ENCODE measurements at places on chromosomes 2 and 18.

DNA sequence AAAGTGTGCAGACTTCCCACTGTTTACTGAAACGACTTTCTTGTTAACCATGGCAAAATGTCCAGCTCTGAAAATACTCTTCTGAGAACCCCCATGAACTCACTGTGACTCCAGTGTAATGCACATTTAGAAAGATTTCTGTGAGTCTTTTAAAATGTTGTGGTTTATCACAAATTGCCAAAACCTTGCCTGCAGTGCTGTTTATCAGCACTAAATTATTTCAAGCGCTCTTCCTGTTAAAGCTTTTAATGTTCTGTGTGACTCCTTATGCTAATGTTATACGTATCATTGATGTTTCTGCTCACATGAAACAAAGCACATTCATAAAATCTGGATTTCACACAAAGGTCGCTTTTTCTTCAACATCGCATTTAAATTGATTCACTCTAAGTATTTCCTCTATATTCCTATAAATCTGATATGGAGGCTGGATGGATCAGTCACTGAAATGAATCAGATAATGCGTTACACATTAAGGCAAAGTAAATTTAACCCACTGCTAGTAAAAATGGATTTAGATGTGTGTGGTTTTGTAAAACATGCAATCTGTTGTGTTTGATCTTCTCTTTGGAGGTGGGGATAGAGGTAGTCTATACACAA, 521.2 kb downstream of the NYAP2 start:
- no peak for DNase-seq

GRCh38 chr2:155815851-155816250, 516.7 kb downstream of the NR4A2 start:
- no peak for DNase-seq

GRCh38 chr2:122255924-122256323, 500.5 kb downstream of the TSN start:
- peak; percentile 55 for DNase-seq

DNA sequence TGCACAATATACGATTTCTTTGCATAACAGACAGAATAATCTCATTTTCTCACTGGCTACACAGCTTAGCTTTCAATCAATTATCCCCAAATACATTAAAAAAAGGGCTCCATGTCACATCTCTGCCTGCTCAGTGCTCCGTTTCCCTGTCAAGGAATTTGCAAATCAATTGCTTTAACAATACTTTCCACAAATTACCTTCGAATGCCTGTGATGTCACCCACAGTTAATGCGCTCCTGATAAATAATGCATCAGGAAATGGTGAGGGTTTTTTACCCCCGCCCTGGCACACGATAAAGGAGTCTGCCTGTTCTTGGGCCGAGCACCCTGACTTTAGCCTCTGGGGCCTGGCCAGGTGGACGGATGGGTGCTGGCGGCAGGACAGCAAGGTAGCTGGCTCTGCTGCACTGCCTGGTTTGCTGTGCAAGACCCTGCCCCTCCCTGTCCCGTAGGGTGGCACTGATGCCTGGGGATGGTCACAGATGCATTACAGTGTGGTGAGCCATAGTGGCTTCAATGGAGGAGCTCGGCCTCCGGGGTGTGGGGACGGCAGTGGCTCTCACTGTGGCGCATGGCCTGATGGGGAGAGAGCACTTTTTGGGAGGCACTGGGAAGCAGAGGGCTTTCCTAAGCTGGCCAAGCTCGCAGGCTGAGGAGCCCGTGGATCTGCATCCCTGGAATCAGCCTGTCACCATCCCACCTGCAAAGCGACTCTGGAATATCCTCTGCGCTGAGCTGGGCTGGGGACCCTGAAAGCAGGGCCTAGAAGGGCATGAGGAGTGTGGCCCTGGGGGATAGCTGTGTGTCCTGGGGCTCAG, 88.3 kb upstream of the HS6ST1 start:
- no peak for DNase-seq

GRCh38 chr2:186044761-186045160, 306.2 kb downstream of the FSIP2 start:
- no peak for DNase-seq

DNA sequence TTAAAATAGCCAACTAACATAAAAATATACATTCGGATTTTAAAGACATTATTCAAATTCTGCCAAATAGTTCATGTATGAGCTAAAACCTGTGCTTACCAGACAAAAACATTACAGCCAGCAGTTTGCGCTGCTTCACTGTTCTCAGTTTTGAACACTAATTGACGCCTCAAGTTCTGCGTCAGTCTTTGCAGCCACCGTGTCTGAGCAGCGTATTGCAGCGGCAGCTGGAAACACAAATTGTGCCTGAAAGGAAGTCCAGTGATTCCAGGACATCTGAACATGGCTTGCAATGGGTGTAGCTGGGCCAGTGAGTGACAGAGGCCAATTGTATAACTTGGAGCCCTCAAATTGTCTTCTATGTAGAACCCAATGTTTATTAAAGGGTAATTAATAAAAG, 267.6 kb downstream of the TFCP2L1 start:
- no peak for DNase-seq

DNA sequence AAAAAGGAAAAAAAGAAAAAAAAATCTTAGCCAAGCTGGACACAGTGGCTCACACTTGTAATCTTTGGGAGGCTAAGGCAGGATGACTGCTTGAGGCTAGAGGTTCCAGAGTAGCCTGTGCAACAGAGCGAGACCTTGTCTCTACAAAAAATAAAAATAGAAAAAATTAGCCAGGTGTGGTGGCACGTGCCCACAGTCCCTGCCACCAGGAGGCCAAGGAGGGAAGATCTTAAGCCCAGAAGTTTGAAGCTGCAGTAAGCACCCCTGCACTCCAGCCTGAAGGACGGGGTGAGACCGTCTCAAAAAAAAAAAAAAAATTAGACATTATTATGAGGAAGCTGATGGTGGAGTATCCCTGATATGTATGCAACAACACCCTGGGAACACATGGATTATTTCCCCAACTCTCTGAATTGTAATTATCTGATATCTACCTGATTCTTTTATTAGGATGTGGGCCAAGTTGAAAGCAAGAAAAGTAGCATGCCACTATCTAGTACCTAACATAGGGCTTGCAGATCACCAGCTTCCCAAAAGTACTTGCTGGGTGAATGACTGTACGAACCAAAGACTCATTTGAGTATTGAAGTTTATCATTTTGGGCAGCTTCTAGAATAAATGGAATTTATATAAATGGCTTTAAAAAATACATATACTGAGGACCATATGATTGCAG, 140.9 kb downstream of the TCF4 start:
- no peak for DNase-seq

DNA sequence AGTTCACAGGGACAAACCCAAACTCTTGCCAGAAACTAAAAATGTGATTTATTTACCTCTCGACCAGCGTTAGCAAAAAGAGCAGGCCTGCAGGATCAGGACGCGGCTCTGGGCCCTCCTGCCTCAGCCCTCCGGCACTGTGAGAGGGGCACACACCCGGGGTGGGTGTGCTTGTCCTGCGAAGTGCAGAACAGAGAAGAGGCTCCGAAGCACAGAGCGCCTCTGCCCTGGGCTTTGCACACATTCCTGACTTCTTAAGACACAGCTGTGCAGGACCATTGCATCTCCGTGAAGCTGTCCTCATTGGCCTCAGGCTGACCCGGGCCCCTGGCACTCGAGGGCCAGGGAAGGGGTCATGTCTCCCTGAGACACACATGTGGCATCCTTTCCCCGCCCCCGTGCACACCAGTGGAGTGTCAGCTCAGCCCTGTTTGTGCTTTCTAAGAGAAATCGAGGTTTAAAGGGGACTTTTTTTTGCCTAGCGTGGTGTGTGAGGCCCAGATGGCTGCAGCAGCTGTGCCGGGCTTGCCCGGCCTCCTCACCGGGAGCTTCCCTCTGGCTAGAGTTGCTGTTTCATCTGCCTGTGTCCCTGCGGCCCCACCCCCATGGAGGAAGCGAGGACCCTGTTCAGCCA, 9.9 kb upstream of the NFATC1 start:
- no peak for DNase-seq

GRCh38 chr2:212173331-212173730, 365.3 kb downstream of the ERBB4 start:
- DNase-seq, result no peak

GRCh38 chr2:5691985-5692529, at the start of gene SOX11:
SOX11 (plus strand) TSS chr2:5692384; CDS start chr2:5692722, 338 bp downstream.
- peak; percentile 26 for DNase-seq

DNA sequence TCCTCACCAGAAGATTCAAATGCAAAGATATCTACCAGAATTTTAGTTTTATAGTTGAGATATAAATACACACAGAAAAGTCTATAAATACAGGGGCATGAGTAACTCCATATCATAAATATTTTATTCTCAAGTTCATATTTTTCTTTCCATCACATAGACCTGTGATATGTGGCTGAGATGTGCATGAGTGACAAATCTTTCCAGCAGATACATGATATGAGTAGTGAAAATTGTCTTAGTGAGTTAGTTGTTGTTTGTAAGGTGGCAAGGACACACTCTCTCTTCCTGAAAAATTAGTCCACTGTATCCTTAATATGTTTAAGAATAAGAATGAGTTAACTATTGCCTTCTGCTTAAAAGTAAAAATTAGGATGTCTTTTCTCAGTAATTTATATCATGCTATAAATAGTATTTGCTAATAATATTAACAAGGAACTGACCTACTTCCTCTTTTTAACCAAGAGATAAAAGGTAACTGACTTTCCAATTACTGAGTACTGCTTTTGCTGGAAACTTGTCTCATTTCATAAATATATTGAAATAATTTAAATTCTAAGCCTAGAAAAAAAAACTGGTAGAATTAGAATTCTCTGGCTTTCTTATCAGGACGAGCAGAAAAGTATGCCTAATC, 85.2 kb upstream of the SESTD1 start:
- DNase-seq, result no peak

GRCh38 chr2:83320053-83320452, 1139.0 kb downstream of the SUCLG1 start:
- DNase-seq, result no peak

GRCh38 chr18:78102135-78102534, 852.5 kb downstream of the GALR1 start:
- DNase-seq, result no peak

GRCh38 chr2:10790228-10790973, 22.2 kb downstream of the PDIA6 start:
- DNase-seq, result peak; percentile 83

GRCh38 chr2:207148020-207148419, 17.7 kb downstream of the KLF7 start:
- DNase-seq, result peak; percentile 36

- no peak for DNase-seq
These were observed 7.9 kb downstream of the AGPS start for GRCh38 chr2:177400337-177400923.

DNA sequence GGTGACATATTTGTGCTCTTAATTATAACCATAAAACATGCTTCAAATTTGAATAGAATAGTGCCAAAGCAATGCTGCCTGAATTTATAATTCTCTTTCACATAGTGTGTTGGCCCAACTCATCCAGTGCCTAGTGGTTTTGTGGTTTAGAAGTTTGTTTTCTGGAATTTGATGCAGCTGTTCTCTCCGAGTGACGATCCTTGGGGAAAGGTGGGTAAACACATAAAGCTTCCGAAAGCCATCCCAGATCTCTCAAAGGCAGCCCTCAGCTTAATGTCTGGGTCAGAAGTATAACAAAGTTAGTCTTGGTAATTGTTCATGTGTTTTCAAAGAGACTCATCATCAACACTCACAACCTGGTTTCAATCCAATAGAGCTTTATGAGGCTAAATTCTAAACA, 235.6 kb upstream of the CDH2 start:
- no peak for DNase-seq

DNA sequence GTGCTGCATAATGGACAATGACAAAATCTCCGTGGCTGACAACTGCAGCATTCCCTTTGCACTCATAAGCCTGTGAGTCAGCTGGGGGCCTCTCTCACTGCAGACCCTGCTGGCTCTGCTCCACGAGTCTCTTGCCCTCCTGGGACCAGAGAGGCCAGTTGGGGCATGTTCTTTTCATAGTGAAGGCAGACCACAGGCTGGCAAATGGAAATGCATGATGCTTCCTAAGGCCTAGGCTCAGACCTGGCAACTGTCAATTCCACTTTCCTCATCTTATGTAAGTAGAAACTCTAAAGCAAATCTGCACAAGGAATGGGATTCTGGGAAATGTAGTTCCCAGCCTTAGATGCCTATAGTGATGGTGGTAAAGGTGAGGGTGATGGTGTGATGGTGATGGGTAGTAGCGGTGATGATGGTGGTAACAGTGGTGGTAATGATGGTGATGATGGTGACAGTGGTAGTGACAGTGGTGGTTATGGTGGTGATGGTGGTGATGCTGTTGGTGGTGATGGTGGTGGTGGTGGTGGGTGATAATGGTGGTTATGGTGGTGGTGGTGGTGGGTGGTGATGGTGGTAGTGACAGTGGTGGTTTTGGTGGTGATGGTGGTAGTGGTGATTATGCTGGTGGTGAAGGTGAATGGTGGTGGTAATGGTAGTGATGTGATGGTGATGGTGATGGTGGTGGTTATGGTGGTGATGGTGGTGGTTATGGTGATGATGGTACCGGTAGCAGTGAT, 185.8 kb upstream of the ARL4C start:
- no peak for DNase-seq

GRCh38 chr18:44844486-44844885, 163.8 kb downstream of the SETBP1 start:
- no peak for DNase-seq

DNA sequence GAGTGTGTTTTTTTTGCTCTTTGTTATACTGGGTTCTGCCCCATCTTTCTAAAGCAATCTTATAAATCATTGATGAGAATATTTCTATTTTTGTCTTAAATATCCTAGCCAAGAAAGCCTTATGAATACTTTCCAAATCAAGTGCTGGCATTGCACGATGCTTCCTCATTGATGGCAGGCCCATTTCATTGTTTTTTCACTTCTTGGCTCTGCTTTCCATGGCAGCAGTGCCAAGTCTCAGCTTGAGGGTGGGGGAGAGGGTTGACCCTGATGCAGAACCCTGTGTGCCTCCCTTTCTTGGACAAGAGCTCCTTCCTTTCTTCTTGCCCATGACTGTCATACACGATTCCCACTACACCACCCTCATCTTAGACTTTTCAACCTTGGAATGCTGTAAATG, 16.7 kb upstream of the CELF4 start:
- DNase-seq, result no peak
